GM18507 (cell line): ENCODE measurements at places on chromosomes 3 and 15.

GRCh38 chr3:38397320-38397719 is 50.7 kb downstream of the XYLB start:
- DNase-seq: no peak

DNA sequence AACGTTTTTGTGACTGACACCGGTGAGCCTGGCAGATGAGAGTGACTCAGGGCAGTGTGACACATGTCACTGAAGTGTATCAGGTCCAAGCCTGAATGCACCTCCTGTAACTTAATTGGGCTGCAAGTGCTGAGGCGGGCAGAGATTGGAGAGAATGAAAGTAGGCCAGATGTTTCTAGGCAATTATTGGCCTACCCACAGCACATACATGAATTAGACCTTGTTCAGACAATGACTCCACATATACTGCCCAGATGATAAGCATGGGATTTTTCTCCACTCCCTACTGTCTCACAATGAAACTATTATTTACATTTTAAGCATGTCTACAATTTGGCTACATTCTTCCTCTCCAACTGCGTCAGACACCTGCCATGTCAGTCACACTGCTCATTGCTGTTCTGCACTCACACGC is 187.3 kb upstream of the ZNF385D start:
- DNase-seq: no peak

- DNase-seq: no peak
Observed at GRCh38 chr15:38294126-38294525, 41.5 kb downstream of the SPRED1 start.

DNA sequence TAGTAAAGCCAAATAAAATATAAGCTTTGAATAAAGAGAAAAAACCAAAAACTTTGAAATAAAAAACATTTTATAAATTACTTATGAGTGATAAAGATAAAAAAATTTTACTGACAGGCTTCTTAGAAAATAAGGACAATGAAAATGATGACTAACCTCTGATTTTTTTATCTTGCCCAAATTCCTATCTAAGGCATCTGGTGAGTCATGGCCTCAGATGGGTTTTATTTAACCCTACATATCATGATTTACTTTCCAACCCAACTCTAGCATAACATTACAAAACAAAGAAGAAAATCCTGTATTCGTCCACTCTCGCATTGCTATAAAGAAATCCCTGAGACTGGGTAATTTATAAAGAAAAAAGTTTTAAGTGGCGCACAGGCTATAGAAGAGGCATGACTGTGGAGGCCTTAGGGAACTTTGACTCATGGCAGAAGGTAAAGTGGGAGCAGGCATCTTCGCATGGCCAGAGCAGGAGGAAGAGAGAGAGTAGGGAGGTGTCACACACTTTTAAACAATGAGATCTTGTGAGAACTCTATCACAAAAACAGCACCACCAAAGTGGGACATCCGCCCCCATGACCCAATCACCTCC is 152.1 kb downstream of the NEK10 start:
- no peak for DNase-seq

GRCh38 chr3:127920738-127921137 is 5.7 kb downstream of the KBTBD12 start:
- DNase-seq: no peak

GRCh38 chr15:58701376-58701775 is 48.1 kb downstream of the ADAM10 start:
- DNase-seq: no peak

- DNase-seq: no peak
Observed at GRCh38 chr15:92178911-92179310, 214.8 kb upstream of the ST8SIA2 start.

DNA sequence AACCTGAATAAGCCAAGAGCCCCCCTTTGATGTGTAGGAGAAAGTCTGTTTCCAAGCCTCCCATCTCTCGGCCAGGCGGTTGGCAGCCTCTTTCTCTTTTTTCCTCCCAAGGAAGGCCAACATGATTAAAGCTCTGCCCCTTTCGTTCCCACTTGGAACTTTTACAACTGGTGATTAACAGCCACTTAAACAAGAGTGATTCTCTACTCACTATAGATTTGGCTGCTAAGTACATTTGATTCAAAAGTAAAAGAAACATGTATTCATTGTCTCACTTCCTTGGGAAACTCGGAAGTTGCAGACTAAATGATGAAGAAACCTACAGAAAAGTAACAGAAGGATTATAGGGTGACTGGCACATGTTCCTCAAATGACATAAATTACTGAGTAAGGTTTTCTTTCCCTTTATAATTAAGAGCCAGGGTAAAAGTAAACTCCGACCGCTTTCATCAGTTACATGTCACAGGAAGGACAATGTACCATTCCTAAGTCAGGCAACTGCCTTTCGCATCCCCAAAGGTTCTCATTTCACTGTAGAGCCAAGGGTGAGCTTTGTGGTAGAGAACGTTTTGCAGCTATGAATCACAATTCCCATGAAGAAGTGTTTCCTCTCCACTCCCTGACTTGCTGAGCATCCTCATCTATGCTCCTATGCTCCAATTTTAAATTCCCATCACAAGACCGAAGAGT is 72.7 kb downstream of the MB21D2 start:
- DNase-seq: no peak

GRCh38 chr15:70088455-70088854 is 9.3 kb downstream of the TLE3 start:
- no peak for DNase-seq

DNA sequence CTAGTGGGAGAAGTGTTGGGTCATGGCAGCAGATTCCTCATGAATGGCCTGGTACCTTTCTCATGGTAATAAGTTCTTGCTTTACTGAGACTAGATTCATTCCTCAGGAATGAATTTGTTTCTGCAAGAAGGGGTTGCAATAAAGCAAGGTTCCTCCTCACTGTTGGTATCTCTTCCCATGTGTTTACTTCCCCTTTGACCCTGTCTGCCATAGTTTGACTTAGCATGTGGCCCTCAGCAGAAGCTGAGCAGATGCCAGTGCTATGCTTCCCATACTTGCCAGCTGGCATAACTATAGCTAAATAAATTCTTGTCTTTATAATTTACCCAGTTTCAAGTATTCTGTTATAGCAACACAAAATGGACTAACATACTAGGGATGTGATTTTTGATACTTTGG is 163.6 kb upstream of the COL8A1 start:
- no peak for DNase-seq

- no peak for DNase-seq
Observed at GRCh38 chr3:133268726-133269134, 131.1 kb upstream of the BFSP2 start.

- DNase-seq: peak; percentile 9
Observed at GRCh38 chr3:53555068-53555588, 60.7 kb downstream of the CACNA1D start.

- no peak for DNase-seq
Observed at GRCh38 chr15:74610302-74610951, 5.2 kb upstream of the CLK3 start.

DNA sequence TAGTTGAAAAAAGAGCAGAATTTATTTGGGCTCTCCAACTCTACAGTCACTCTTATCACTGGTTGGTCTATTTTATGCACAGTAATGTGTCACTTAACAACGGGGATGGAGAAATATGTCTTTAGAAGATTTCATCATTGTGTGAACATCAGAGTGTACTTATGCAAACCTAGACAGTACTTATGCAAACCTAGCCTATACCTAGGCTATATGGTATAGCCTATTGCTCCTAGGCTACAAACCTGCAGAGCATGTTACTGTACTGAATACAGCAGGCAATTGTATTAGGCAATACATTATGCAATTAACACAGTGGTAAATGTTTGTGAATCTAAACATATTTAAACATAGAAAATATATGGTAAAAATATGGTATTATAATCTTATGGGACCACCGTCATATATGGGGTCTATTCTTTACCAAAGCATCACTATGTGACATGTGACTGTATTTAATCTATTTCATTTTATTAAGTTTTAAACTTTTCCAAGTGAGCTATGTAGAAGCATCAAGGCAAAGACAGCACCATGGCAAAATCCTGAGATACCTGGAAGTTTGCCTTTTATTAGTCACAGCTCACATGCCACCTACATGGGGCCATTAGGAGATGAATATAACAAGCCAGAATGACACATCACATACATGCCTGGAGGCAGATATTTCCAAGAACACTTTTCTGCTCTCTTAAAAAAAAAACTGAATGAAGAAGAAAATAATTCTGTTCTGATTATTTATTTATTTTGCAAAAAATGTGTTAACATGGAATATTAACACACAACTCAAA is 537.4 kb downstream of the TUSC7 start:
- no peak for DNase-seq

GRCh38 chr3:72563690-72564370 is 284.4 kb downstream of the SHQ1 start:
- no peak for DNase-seq

GRCh38 chr3:129845956-129846355 is 47.6 kb downstream of the TMCC1 start:
- no peak for DNase-seq

- no peak for DNase-seq
Observed at GRCh38 chr3:190629088-190629487, 115.2 kb downstream of the IL1RAP start.

DNA sequence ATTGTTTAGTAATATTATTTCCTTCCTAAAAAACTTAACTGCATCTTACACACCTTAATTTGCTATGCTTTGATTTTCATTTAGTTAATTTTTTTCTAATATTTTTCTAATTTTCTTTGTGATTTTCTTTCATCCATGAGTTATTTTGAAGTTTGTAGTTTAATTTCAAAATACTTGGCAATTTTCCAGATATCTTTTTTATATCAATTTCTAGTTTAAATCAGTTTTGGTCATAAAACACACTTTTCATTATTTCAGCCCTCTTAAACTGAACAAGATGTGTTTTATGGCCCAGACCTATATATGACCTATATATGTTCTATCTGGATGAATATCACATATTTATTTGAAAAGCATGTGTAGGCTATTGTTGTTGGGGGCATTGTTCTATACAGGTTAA is 759.9 kb upstream of the SGO1 start:
- no peak for DNase-seq

GRCh38 chr3:143737065-143737464 is 111.2 kb downstream of the SLC9A9 start:
- no peak for DNase-seq

DNA sequence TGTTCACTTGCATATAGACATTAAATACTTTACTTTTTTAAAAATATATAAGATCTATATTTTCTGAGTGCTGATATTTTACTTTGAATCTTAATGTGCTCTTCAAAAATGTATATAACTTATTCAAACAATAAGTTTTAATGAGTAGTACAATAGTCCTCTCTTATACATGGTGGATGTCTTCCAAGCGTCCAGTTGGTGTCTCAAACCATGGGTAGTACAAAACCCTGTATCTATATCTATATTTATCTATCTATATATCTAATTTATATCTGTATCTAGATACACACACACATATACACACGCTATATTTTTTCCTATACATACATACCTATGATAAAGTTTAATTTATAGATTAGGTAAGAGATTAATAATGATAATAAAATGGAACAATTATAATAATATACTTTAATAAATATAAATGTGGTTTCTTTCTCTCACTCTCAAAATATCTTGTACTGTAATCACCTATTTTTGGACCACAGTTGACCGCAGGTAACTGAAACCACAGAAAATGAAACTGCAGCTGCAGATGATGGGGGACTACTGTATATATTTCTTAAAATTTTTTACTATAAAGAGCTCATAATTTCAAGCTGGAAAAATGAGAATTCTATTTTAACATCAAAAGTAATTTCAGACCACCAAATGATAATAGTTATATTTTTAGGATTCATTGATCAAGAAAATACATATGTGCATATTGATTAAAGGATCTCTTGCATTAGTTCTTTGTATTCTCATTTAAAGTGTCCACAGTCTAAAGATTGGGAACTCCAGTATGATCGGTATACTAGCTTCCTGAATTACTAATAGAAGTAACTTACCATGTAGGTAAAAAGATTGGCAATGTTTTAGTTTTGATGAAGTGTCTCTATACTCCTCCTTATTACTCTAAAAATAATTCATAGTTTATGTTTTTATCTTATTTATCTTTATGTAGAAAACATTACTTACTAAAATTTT is 215.1 kb upstream of the MLF1 start:
- no peak for DNase-seq

- DNase-seq: no peak
Observed at GRCh38 chr3:168457954-168458539, 362.3 kb upstream of the GOLIM4 start.

- DNase-seq: no peak
Observed at GRCh38 chr15:78129751-78130287, 1.4 kb downstream of the CIB2 start.

- DNase-seq: no peak
Observed at GRCh38 chr3:116569611-116570010, 124.3 kb upstream of the LSAMP start.

DNA sequence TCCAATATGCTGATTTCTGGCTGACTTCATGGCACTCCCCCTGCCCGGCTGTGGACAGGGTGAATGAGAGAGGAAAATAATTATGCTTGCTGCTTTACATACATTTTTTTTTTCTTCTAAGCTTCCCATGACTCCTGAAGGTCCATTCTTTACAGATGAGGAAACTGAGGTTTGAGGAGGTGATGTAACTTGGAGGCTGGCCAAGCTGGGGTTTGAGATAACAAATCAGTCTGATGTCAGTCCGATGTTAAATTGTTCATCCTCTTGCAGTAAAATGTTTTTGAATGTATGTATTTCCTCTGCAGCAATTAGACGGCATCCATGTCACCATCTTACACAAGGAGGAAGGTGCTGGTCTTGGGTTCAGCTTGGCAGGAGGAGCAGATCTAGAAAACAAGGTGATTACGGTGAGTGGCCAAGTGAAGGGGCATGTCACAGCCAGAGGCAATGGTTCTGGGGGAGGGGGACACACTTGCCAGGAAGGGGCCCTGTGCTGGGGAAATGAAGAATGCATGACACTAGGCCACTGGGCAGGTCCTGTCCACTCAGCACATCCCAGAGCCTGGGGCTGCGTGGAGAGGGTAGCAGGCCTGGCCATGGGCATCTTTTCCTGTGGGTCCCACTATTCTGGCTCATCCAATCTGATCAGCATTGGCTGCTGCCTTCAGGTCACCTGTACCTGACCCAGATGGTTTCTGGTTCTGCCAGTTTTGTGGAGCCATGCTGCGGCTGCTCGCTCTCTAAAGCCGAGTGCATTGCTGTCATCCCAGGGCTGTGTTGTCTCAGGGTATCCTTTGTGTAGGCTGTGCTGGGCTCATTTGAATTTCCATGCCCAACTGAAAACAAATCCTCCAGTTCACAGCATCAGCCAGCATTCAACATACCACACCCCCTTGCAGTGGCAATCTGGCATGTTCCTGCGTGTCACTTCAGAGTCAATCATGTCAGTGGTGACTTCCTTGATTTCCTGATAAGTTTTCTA is 20.4 kb downstream of the STARD5 start:
- DNase-seq: no peak

- no peak for DNase-seq
Observed at GRCh38 chr3:43400167-43400566, 113.8 kb downstream of the SNRK start.

- DNase-seq: no peak
Observed at GRCh38 chr15:68434021-68434420, 2.1 kb upstream of the ITGA11 start.
